ENCODE measurements at places on chromosomes 2 and 18.
A peak's percentile ranks its signal among the peaks of the same experiment; 100 is the strongest.

- DNase-seq, result no peak
Observed at GRCh38 chr2:171956135-171956825, 34.0 kb downstream of the HAT1 start.

DNA sequence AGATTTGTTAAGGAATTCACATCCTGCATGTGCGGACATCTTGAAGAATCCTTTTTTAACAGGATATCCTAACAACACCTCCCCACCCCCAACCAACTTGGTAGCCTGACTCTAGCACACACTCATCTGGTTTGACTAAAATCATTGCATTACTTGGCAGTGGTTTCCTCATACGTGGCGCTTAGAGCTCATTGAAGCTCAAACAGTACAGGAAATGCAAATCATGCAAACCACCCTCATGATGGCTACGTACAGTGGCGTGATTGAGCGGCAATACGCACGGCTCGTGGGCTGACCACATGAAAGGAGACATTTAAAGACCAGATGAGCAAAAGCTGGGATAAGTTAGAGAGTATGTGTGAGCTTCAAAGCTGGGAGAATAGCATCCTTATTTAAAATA is 336.2 kb downstream of the ZEB2 start:
- DNase-seq, result peak; percentile 73

DNA sequence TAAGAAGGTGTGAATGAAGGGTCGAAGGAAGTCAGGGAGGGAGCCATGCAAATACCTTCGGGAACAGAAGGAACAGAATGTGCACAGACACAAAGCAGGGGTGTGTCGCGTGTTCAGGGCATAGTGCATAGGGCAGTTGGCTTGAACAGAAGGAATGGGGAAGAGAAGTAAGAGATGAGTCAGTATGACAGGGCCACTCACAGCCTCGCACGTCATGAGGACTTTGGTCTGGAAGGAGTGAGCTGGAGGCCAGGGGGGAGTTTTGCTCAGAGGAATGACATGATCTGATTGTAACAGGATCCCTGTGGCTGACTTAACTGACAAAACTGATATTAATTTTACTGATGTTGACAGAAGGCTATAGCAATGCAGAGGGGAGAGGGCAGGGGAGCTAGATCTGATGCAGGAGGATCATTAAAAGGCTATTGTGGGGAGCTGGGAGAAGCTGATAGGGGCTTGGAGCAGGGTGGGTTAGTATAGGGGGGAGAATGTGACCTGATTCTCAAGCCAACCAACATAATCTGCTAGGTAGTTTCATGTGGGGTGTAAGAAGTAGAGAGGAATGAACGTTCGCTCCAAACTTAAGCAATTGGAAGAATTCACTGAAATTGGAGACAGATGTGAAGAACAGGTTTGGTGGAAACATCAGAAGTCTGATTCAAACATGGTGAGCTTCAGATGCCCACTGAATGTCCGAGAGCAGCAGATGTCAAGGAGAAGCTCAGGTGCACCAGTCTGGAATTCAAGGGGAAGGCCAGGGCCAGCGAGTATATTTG is 60.4 kb upstream of the COPS8 start:
- DNase-seq, result no peak

- no peak for DNase-seq
Observed at GRCh38 chr2:233153146-233153798, 93.1 kb downstream of the INPP5D start.

DNA sequence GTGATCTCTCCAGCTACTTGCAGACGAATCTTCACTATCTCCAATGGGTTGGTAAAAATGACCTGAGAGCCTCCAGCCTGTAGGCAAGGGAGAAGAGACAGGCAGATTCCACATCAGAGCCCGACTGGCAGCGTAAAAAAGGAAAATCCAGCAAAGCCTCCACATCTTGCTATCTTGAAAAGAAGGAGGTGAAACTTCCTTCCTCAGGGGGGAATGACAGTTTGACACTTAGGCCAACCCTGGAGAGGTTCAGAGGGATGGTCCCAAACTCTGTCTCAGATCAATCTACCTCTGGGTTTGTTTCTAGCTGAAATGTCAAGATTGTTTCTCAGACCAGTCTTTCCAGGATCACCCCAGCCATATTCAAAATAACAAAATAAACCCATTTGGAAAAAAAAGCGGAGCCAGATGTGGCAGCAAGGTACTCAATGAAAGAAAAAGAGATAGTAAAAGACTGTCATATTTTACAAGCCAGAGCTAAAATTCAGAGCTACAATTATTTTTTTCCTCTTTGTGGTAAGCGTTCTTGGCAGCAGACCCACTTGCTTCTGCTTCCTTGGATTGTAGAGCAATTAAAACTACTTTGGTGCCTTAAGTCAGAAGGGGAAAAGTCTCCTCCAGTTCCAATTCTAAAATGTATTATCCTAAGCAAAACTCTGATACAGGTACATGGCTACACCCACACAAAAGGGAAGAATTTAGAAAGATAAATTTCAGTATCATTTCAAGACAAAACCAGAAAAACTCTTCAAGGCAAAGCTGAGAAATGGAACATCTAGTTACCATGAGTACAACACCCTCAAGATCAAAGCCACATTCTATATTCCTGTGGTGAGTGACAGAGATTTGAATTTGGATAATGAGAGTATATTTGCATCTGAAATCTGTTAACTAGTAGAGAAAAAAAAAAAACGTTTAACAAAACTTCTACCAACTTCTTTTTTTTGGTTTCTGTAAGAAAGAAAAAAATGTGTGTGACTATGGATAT is 100.1 kb downstream of the SLC25A12 start:
- DNase-seq, result no peak

- no peak for DNase-seq
Observed at GRCh38 chr2:34261701-34262100, 662.6 kb upstream of the FAM98A start.

DNA sequence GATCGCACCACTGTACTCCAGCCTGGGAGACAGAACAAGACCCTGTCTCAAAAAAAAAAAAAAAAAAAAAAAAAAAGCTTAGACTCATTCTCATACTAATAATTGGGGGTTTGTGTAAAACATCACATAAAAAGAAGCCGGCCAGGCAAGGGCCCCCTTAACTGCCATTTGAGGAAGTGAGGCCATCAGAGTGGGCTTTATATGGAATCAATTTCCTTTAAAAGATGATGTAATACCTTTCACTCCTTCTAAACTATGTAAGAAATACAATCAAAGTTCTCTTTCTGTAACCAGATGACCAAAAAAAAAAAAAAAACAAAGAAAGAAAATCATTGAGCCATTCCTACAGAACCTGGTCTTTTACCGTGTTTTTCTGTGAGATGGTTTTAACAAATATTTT is 13.1 kb upstream of the GPR55 start:
- DNase-seq, result no peak

GRCh38 chr18:57696271-57696670 is 74.6 kb upstream of the NARS1 start:
- DNase-seq, result no peak

- no peak for DNase-seq
Observed at GRCh38 chr2:133936601-133937000, 317.3 kb upstream of the MGAT5 start.

DNA sequence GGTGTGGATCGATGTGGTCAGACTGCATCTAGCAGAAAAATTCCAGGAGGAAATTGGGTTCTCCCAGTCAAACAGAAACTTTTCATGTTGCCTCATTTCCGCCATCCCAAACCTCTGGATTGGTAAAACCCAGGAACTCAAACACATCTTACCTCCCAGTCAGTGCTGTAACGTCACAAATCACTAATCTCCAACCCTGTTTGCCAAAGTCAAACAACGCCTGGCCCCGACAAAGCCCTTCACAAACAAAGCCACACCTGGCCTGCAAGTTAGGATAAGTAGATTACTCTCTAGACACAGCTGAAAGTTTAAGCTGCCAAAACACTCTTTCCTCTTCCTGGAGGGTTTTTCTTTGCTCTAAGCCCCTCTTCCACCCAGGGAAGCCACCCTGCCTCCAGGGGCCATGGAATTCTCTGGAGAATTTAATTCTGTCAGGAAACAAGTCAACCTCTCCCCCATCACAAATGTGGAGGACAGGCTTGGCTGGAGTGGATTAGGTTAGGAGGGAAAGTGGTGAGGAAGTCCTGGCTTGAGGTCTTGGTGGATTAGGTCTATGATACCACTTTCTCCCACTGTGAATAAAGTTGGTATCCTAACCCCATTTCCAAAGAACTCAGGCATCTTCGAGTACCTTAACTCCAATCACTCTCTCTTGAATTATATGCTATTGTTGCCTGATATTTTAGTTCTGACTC is 86.7 kb downstream of the LYPD6B start:
- no peak for DNase-seq

All from stimulated activated naive CD4-positive, alpha-beta T cell treated with Interleukin-2 at 50 U/mL for 16 hours (primary cell).